ENCODE measurements at places on chromosomes 16 and 17.

GRCh38 chr16:57329718-57330327 is 28.8 kb upstream of the CCL22 start:
- no peak for DNase-seq

- no peak for DNase-seq
Observed at GRCh38 chr16:82626791-82627261, at the start of gene CDH13. Gene CDH13 (plus strand): TSS chr16:82626969.

- no peak for DNase-seq
Observed at GRCh38 chr17:57370619-57371018, 114.3 kb downstream of the MSI2 start.

- DNase-seq, result no peak
Observed at GRCh38 chr17:80918731-80919130, 72.9 kb upstream of the CHMP6 start.

DNA sequence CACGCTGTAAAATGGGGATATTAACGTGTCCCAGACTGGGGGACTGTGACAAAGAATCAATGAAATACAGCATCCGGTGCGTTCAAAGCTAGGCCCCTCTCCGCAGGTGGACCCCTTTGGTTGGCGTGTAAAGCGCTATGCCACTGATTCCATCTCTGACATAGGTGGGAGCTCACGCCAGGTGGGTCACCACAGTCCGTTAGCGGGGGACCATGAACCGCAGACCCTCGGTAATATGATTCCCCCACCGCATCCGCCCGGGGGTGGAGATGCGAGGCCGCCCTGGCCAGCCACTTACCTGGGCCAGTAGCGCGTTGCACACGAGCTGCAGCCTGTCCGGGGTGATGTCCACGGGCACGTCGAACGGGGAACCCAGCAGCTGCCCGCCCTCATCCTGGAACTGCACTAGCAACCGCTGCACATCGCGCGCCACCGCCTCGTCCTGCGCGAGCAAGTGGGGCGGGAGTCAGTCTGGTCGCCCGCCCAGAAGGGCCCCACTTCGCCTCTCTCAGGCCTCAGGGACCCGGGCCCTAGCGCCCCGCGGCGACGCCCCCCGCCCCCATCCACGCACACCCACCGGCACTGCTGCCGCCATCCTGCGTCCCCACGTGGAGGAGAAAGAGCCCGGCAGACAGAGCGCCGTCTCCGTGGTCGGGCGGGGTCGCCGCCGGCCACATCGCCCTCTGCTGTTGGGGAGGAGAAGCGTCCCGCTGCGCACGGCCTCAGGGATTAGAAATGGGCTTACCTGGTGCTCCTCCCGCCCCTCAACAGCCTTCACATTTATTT is at the start of gene NLE1:
TSS of gene NLE1 (minus strand) at position 623 of the 786 bp plus-strand sequence. CDS start at position 595, 28 bp downstream.
- peak; percentile 90 for DNase-seq

DNA sequence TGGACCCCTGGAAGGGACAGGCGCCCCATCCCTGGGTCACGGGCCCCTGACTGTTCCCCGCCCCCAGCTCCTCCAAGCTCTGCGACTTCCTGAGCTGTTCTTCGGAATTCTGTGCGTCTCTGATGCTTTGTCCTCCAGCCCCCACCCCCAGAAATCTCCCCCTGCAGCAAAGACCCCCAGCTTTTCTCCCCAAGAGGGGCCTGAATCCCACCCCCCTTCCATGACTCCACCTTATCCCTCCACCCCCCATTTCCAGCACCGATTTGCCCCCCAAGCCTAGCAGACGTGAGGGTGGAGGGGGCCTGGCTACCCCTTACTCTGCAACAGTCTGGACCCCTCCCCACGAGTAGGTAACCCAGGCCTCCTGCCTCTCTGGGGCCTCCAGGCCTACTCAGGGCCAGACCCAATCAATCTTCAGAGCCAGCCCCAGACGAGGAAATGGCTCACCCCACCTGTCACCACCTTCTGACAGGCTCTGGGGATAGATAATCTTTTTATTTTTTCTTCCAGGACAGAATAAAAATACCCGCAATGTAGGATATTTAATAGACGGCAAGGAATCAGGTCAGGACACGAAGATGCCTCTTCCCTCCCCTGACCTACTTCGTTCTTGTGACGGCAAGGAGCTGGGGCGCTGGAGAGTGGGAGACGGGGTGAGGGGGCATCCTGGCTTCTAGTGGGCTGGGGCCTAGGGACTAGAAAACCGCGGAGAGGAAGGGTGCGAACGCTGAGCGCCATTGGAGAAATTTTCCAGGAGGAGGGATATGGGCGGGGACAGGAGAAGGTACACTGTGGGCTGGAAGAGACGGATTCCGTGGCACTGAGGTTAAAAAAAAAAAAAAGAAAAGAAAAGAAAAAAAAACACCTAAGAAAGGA is 744 bp upstream of the PLXDC1 start:
- DNase-seq, result peak; percentile 42

DNA sequence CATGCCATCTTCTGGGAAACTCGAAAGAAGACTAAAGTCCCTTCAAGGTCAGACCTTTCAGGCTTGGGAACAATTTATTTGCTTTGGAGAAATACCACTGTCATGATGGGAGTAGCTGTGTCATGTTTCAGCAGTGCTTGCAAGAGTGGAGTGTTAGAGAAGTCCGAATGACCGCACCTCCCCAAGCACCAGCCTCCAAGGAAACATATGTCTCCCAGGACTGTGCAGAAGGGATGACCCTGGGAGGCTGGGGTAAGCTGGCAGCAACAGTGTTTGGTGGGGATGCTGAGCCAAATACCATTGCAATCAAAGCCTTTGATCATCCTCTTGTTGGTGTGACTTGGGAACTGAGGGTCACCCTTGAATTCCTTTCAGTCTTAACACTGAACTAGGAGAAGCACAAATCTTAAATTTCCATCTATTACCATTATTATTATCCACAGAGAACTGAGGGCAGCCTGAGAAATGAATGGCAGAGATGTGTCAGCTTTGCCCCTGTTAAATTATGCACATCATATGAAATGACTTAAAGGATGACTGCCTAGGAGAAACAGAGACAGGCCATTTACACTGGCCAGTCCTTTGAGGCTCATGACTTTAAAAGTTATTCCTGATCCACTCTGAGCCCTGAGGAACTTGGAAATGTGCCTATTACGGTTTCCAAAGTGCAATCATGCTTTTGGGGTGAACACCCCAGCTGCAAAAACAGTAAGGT is 244.9 kb downstream of the CA10 start:
- DNase-seq, result no peak

GRCh38 chr17:7916808-7917207 is 719 bp upstream of the RNF227 start:
- DNase-seq, result no peak

DNA sequence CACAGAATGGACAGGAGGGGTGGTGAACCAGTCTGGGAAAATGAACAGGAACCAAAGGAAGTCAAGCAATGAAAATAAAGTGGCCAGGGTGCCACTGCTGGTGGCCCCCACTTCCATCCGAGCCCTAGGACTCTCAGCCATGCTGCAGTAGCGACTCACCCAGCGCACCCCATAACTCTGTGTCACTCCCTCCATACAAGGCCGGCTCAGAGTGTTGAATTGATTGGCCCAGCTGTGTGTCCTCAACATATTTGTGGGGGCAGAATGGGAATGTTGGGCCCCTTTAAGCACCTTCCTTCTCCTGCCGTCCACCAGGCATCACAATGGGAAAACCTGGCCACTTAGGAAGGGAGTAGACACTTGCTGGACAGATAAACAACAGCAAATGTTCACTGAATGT is 169.0 kb upstream of the SDK2 start:
- no peak for DNase-seq

DNA sequence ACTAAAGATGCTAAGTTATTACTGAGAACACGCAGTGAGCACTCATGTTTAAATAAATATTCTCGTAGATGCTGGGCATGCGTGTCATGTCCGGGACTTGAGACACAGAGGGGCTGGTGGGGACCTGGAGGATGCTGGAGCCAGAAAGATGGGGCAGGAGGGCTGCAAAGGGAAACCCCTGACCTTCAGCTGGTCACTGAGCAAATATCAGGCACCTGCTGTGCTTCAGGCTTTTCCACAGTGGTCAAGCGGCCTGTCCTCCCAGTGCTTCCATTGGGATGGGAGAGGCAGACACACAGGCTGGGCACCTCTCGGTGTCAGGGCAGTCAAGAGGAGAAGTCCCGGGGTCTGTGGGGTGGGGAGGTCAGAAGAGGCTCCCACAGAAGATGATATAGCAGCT is 211.4 kb downstream of the GSG1L start:
- no peak for DNase-seq

- no peak for DNase-seq
Observed at GRCh38 chr16:27776556-27777225, 226.7 kb downstream of the KATNIP start.

DNA sequence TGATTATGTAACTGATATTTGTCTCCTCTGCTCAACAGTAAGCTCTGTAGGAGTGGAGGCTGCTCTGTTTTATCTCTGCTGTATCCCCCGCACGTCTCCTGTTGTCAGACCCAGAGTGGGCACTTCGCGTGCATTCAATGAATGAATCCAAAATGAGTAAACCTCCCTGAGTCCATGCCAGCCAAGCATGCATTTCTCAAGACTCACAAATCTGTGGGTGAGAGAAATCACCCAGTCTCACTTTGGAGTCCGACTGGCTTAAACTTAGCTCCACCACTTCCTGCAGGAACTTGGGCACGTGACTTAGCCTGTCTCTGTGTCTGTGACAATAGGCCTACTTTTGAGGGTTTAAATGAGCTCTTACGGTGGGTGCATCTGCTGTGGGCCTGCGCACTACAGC is 3.7 kb downstream of the PNPO start:
- peak; percentile 25 for DNase-seq

- no peak for DNase-seq
Observed at GRCh38 chr17:76157759-76158158, 16.7 kb upstream of the FOXJ1 start.

GRCh38 chr17:80047176-80047575 is 10.7 kb downstream of the CCDC40 start:
- DNase-seq, result no peak

GRCh38 chr17:33169580-33170285 is 123.4 kb downstream of the ASIC2 start:
- no peak for DNase-seq

DNA sequence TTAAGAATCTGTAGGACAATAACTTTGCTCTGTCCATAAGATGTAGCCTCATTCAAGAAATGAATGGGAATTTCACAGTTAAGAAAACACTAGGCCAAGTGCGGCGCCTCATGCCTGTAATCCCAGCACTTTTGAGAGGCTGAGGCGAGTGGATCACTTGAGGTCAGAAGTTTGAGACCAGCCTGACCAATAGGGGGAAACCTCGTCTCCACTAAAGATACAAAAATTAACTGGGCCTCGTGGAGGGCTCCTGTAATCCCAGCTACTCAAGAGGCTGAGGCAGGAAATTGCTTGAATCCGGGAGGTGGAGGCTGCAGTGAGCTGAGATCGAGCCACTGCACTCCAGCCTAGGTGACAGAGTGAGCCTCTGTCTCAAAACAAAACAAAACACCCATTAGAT is 19.9 kb upstream of the RSL1D1 start:
- no peak for DNase-seq

- no peak for DNase-seq
Observed at GRCh38 chr17:19904412-19904811, 36.7 kb upstream of the ULK2 start.

DNA sequence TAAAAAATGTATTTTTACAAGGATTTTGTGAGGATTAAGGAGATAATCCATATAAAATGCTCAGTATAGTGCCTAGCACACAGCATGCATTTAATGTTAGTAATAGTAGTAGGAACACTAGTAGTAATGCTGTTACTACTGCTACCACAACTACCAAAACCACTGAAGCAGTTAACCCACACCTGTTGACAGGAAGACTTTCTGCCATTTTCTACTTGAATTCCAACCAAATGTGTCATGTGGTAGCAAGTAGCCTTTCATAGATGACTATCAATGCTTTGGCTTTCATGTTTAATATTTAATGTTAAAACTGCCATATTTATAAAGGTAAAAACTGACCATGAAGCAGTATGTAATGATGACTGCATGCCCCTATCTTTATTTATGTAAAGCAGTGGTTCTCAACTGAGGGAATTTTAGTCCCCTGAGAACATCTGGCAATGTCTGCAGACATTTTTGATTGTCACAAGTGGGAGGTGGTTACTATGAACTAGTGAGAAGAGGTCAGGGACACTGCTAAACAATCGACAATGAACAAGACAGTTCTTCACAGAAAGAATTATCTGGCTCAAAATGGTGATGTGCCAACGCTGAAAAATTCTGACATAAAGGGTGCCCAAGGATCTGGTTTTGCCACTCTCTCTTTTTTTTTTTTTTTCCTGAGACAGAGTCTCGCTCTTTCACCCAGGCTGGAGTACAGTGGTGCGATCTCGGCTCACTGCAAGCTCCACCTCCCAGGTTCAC is 89.4 kb downstream of the ITFG1 start:
- no peak for DNase-seq

GRCh38 chr16:49884033-49885015 is 28.4 kb upstream of the ZNF423 start:
- no peak for DNase-seq

DNA sequence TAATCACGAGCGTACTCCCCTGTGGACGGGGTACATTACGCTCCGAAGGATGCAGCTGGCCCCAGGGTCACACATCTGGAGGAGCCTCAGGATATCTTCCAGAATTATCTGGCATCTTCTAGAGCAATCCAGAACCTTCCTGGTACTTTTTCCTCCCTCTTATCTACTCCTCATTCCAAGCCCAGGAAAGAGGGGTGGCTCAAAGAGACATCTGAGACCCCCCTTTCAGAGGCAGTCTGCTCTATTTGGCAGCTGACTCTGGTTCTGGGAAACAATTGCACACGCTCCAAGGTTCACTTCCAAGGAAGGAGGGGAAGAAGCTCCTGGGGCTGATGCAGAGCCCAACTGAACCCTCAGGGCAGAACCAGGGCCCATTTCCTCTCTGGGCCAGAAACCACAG is 14.9 kb downstream of the RBFOX3 start:
- no peak for DNase-seq

- DNase-seq, result no peak
Observed at GRCh38 chr16:57245472-57246113, 534 bp downstream of the ARL2BP start.

GRCh38 chr17:30376621-30377452 is 1.9 kb upstream of the CPD start:
- no peak for DNase-seq

- DNase-seq, result no peak
Observed at GRCh38 chr16:87636741-87637140, 34.4 kb downstream of the JPH3 start.

DNA sequence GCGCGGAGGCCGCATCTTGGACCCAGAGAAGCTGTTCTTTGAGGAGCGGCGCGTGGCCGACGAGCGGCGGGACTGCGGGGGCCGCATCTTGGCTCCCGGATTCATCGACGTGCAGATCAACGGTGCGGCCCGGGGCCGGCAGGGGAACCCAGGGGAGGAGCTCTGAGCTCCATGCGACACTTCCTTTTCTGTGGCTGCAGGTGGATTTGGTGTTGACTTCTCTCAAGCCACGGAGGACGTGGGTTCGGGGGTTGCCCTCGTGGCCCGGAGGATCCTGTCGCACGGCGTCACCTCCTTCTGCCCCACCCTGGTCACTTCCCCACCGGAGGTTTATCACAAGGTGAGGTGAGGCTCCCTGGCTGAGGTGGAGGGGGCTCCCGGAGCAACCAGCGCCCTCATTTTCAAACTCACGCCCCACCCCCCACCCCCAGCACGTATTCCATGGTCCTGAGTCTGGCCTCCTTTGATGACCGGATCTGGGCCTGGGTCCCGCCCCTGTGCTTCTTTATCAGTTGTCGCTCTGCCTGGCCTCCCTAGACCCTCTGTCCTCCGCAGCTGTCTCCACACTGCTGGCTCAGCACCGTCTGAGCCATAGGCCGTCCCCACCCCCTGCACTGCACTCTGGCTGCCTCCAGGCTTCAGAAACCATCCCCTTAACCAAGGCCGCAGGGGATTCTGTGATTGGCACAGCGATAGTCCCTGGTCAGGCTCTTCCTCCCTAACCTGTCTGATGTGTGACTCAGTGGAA is 787 bp downstream of the AMDHD2 start:
- peak; percentile 87 for DNase-seq

GRCh38 chr16:49588026-49588425 is 214.4 kb downstream of the C16orf78 start:
- no peak for DNase-seq
